Breast epithelium (tissue), 4 donors: ENCODE measurements at places on chromosomes 6 and 20.

DNA sequence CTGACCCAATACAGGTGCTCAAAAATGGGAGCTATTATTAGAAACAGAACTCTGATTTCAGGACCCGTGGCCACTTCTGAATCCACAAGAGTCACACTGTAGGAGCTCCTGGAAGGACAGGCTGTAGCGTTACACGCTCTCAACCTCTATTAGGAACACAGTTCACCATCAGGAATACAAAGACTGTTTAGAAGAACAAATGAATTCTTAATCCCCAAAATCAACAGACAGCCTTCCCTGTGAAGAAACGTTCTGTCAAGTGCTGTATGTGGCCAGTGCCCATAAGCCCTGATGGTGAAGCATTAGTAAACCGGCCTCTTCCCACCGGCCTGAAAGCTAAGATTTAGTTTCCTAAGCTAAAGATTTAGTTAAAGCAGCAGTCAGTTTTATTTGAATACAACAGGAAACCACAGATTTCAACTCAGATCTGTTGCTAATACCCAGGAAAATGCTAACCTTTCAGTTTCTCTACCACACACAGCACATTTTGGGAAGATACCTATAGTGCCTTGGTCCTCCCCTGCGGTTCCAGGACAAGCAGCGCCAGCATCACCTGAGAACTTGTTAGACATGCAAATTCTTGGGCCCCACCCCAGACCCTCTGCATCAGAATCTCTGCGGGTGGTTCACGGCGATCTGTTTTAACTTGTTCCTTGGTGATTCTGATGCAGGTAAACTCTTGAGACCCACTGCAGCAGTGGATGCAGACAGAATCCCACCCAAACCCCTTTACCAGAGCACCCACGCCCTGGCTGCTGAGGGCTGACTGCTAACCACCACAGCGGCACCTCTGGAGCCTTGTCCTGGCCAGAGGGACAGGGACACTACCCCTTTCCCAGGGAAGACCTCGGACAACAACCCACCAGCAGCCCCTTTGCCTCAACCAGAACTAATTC is 33.4 kb downstream of the MTRES1 start:
- H3K27ac ChIP-seq = no peak overlapping the region
- no peak overlapping the region for H3K4me3 ChIP-seq

DNA sequence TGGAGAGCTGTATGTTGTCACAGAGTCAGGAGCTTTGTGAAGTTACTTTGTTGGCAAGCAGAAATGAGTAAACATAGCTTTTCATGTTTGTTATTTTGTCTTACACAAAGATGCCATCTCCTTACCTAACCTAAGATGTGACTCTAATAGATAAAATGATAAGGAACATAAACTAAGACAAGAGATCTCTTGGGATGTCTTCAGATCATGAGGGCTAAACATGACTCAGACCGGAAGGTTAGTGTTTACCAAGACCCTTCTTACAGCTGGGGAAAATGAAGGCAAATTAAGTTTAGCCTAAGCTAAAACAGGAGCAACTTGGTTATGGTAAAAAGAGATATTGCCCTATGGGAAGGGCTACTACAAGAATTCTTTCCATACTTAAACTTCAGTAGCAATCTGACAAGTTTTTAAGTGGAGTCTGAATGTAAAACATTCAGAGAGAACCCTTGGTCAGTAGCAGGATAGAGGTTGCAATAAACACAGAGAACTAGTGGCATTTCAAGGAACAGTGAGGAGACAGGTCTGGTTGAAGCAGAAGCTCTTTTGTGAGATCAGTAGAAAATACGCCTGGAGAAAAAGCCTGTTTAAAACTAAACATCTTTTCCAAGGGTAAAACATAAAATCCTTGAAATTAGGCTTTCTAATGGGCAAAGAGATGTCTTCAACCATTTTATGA is 29.9 kb downstream of the SGK1 start:
- no peaks in the 10 kb centered on the region for H3K27me3 ChIP-seq
- DNase-seq = no peak
- H3K4me1 ChIP-seq = no peaks in the 10 kb centered on the region
- H3K36me3 ChIP-seq = no peaks in the 10 kb centered on the region
- no peak overlapping the region for H3K4me3 ChIP-seq

GRCh38 chr6:38131527-38131965 is 312.0 kb downstream of the ZFAND3 start:
- H3K4me3 ChIP-seq = no peak overlapping the region
- no peaks in the 10 kb centered on the region for H3K27me3 ChIP-seq
- no peak overlapping the region for H3K27ac ChIP-seq
- no peaks in the 10 kb centered on the region for H3K36me3 ChIP-seq
- H3K4me1 ChIP-seq = no peaks in the 10 kb centered on the region

DNA sequence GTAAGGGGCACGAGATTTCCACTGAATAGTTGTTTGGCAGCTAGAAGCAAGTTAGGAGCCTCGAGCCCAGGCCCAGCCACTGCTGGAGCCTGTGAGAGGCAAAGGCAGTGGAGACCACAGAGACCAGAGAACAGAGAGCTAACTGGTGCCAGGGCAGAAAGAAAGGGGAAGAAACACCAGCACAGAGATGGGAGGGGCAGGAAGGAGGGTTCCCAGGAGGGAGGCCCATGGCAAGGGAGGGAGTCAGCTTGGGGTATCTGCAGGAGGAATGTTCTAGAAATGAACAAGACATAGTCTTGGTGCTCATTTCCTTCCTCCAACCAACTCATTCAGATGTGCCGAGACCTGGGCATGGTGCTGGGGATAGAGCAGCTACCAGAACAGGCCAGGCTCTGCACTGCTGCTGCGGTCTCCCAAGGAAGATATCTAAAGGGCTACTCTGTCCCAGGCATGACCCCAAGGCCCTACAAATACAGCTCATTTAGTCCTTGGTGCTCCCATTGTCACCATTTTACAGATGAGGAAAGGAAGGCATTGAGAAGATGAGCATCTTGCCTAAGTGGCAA is 10.7 kb downstream of the ANGPT4 start:
- H3K36me3 ChIP-seq = no peaks in the 10 kb centered on the region
- no peak for DNase-seq
- no peak overlapping the region for H3K27ac ChIP-seq
- H3K27me3 ChIP-seq = no peaks in the 10 kb centered on the region
- no peaks in the 10 kb centered on the region for H3K4me1 ChIP-seq

DNA sequence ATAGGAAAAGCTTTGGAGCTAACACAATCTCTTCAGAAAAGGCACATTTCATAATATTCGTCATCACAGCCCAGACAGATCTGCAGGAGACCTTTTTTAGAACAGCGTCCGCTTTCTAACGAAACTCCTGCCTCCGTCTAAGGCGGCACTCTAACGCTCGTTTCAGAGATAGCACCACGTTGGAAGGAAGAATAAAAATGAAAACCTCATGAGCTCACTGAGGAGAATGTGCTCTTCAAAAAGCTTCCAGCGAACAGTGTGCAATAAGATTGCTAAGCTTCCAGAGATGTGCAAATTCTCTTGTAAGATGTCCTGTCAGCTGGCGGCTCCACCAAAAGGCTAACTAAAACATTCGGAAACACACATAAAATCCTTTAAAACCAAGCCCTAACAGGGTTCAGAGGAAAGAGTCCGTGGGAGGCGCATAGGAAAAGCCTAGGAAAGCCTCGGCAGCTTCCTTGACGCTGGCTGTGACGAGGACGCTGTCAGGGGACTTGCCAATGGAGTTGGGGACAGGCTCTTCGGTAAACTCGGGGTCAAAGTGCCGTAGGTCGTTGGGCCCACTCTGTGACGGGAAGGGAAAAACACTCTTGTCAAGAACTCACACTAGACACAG is 117.6 kb upstream of the SLC2A12 start:
- no peak overlapping the region for H3K27ac ChIP-seq
- no peak for DNase-seq
- peaks cover 6% of the 10 kb centered on the region for H3K4me1 ChIP-seq
- peaks cover 8% of the 10 kb centered on the region for H3K36me3 ChIP-seq
- H3K27me3 ChIP-seq = no peaks in the 10 kb centered on the region

DNA sequence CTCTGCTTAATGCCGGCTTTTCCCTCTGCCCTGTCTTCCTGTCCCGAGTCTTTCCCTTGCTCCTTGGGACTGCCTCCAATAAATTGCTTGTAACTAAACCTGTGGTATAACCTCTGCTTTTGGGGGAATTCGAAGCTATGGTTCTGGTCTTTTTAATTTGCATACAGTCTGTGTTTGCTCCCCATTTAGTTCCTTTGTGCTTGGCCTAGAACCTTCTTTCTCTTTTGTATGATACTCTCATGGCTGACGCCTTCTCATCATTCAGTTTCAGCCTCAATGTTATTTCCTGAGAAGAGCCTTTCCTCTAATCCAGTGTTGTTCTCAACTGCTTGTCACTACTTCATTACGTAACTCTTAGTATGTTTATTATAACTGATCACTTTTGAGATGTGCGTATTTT is 248.0 kb downstream of the PHF3 start:
- no peak overlapping the region for H3K27ac ChIP-seq
- H3K4me3 ChIP-seq = no peak overlapping the region
- H3K4me1 ChIP-seq = no peaks in the 10 kb centered on the region
- no peak for DNase-seq

DNA sequence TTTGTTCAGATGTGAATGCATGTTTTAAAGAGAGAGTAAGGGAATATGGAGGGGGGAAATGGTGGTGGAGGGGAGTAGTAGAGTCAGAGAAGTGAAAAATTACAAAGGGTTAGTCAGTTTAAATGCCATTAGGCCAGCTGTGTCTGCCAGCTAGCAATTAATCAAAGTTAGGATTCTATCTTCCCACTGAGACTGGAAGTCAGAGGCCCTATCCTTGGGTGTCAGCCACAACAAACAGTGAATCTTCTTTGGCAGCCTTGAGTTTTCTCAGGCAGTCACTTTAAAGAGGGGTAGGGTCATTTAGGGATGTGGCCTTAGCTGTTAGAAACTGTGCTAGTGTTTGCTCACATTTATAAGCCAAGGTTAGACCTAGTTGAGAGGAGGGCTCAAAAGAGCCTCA is 120.5 kb upstream of the BTBD3 start:
- H3K4me1 ChIP-seq = no peaks in the 10 kb centered on the region
- no peaks in the 10 kb centered on the region for H3K36me3 ChIP-seq
- no peak for DNase-seq
- H3K27me3 ChIP-seq = no peaks in the 10 kb centered on the region
- H3K4me3 ChIP-seq = no peak overlapping the region

- H3K27ac ChIP-seq = no peak overlapping the region
- H3K27me3 ChIP-seq = no peaks in the 10 kb centered on the region
- H3K36me3 ChIP-seq = no peaks in the 10 kb centered on the region
- H3K4me1 ChIP-seq = no peaks in the 10 kb centered on the region
- H3K4me3 ChIP-seq = no peak overlapping the region
- DNase-seq = no peak
Observed at GRCh38 chr6:105835373-105835772, 250.8 kb upstream of the PRDM1 start.

GRCh38 chr20:60138256-60139220 is 180.3 kb downstream of the CDH26 start:
- H3K4me3 ChIP-seq = peak overlapping the region; percentile 67
- no peak overlapping the region for H3K27ac ChIP-seq
- H3K27me3 ChIP-seq = no peaks in the 10 kb centered on the region
- H3K4me1 ChIP-seq = no peaks in the 10 kb centered on the region

GRCh38 chr6:20292905-20293304 is 80.6 kb upstream of the MBOAT1 start:
- H3K27me3 ChIP-seq = no peaks in the 10 kb centered on the region
- H3K4me3 ChIP-seq = no peak overlapping the region
- H3K27ac ChIP-seq = no peak overlapping the region
- H3K4me1 ChIP-seq = no peaks in the 10 kb centered on the region
